GM23338 (cell line): ENCODE measurements at places on chromosomes 1 and 21. TPM values are rescaled to one million over a fixed set of nuclear protein-coding genes. Genes with fewer than 3 reads are reported as not detected.
A peak's percentile ranks its signal among the peaks of the same experiment; 100 is the strongest.

GRCh38 chr1:171355727-171356126 lies 41.7 kb downstream of the FMO4 start:
- no peaks in the 10 kb centered on the region for H3K27me3 ChIP-seq
- no peak for DNase-seq
- no peaks in the 10 kb centered on the region for H3K36me3 ChIP-seq
- H3K27ac ChIP-seq = no peak overlapping the region
- no peak overlapping the region for H3K4me3 ChIP-seq

DNA sequence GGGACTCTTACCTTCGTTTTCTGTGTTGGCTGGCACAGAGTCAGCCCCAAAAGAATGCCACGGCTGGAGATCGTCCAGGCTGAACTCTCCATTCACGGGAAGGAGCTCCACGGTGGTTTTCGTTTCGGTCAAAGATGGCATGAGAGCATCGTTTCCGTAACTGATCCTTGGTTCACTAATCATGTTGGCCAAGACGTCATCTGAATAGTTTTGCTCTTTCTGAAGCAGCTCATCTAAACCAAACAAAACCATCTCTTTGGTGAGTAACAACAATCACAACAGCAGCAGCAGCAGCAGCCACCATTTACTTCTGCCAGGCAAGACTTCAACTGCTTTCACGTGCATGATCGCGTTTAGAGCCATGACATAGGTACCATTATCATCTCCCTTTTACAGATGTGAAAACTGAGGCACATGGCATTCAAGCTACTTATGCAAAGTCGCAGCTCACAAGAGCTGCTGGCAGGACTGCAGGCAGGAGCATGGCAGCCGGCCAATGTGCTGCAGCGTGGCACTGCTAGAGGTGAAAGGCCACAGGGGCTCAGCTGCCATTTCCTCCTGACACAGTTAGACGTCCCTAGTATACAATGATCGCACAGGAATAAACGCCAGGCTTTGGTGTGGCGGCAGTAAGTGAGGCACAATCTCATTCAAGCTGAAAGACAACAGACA lies 177.1 kb downstream of the GABPA start:
- DNase-seq = no peak
- H3K36me3 ChIP-seq = no peaks in the 10 kb centered on the region; the same call in 1 of the 2 replicates
- peaks cover 26% of the 10 kb centered on the region for H3K4me1 ChIP-seq
- no peaks in the 10 kb centered on the region for H3K27me3 ChIP-seq

- H3K27me3 ChIP-seq = peaks cover 18% of the 10 kb centered on the region
- H3K4me3 ChIP-seq = no peak overlapping the region
- H3K36me3 ChIP-seq = no peaks in the 10 kb centered on the region
- H3K27ac ChIP-seq = no peak overlapping the region
Observed at GRCh38 chr1:201288765-201289164, 5.5 kb downstream of the PKP1 start.

GRCh38 chr1:116775116-116775752 lies 21.0 kb downstream of the CD2 start:
- H3K36me3 ChIP-seq = no peaks in the 10 kb centered on the region
- DNase-seq = no peak
- H3K4me1 ChIP-seq = no peaks in the 10 kb centered on the region
- no peak overlapping the region for H3K4me3 ChIP-seq

- DNase-seq = no peak
- H3K27me3 ChIP-seq = no peaks in the 10 kb centered on the region
- peaks cover 6% of the 10 kb centered on the region for H3K4me1 ChIP-seq
- H3K36me3 ChIP-seq = no peaks in the 10 kb centered on the region; the same call in none of the 2 replicates
- peak overlapping the region; percentile 46; the same call in 1 of the 2 replicates for H3K4me3 ChIP-seq
Observed at GRCh38 chr21:39386899-39387298, 38.0 kb upstream of the HMGN1 start.

GRCh38 chr1:87840767-87841166 lies 512.1 kb downstream of the LMO4 start:
- no peak overlapping the region for H3K27ac ChIP-seq
- no peaks in the 10 kb centered on the region for H3K4me1 ChIP-seq

DNA sequence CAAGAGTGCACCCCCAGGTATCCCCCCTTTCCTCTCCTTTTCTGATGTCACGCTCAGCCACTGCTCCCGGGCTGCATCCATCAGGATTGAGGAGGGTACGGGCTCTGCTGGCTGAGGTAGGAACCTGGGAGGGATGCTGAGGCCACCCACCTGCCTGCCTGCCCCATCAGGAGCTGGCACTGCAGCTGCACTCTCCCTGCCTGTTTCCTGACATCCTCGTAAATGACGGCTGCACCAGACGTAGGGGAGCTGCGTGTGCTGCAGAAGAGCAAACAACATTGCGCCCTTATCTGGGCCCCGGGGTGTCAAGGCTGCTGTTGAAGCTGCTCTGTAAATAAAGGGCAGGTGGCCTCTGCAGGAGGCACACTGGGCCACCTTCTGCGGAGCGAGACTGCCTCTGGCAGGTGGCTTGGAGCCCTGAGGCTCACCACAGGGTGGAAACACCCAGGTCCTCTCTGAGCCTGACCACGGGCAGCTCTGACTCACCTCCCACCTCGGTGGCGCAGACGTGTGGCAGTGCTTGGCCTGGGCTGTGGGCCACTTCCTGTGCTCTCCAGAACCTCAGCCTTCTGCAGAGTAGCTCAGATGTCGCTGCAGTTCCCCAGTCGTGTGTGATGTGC lies 30.9 kb downstream of the SNAP47 start:
- no peaks in the 10 kb centered on the region for H3K27me3 ChIP-seq
- no peaks in the 10 kb centered on the region for H3K36me3 ChIP-seq
- no peak for DNase-seq
- H3K4me1 ChIP-seq = no peaks in the 10 kb centered on the region
- H3K27ac ChIP-seq = no peak overlapping the region

DNA sequence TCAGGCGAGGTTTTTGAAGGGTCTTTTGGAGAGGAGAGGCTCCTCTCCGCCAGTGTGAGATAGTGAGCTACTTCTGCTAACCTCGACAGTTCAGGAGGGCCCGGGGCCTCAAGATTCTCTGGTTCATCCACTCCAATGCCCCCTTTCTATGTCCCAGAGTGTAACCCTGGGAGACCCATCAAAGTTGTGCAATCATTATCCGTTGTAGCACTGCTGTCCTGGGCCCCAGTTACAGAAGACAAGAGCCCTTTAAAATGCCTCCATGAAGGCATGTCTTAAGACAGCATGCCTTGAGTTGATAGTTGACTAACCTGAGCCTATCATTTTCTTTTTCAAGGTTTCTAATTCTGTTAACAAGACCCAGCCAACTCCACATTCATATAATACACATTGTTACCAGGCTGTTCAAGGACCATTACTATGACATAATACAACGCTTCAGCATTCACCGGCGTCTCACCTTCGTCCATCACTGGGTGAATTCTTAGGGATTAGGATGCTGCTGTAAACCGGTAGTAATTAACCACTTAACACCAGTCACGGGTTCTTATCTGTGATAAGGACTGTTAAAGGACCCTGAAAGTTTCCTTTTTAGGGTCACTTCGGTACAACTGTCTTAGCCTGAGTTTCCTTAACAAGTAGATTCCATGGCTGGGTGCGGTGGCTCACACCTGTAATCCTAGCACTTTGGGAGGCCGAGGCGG lies 37.4 kb upstream of the CDC42BPA start:
- H3K27me3 ChIP-seq = no peaks in the 10 kb centered on the region
- no peaks in the 10 kb centered on the region for H3K36me3 ChIP-seq
- peaks cover 23% of the 10 kb centered on the region for H3K4me1 ChIP-seq

DNA sequence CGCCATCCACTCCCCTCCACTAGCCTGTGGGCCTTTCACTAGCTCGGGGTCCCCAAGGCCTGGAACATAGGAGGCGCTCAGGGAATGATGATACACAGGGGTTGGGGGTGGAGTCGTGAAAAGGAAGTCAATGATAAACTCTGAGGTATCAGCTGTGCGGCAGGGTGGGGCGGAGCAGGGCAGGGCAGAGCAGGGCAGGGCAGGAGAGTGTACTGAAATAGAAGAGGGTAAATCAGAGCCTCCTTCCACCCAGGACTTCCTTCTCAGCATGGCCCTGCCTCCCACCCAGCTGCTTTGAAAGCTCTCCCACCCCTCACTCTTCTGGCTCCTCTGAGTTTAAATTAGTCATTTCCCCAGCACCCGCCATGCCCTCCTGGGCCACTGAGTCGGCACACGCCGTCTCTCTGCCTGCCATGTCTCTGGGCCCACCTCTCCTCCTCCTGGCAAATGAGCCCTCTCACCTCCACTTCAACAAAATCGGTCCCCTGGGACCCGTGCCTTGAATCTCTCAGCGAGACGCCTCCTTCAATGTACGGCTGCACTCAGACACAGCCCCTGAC lies 16.9 kb downstream of the CAPZB start:
- H3K27me3 ChIP-seq = no peaks in the 10 kb centered on the region
- no peaks in the 10 kb centered on the region for H3K36me3 ChIP-seq

GRCh38 chr1:221987860-221988520 lies 246.1 kb upstream of the DUSP10 start:
- no peak overlapping the region for H3K27ac ChIP-seq
- no peak for DNase-seq
- no peaks in the 10 kb centered on the region for H3K4me1 ChIP-seq
- no peak overlapping the region for H3K4me3 ChIP-seq
- no peaks in the 10 kb centered on the region for H3K36me3 ChIP-seq

GRCh38 chr21:38475519-38475918 lies 22.8 kb downstream of the ERG start:
- no peaks in the 10 kb centered on the region for H3K36me3 ChIP-seq
- peak; percentile 48 for DNase-seq
- H3K4me3 ChIP-seq = no peak overlapping the region

- H3K27ac ChIP-seq = no peak overlapping the region
- peak; percentile 66 for DNase-seq
- H3K4me1 ChIP-seq = no peaks in the 10 kb centered on the region
- H3K4me3 ChIP-seq = no peak overlapping the region
- peaks cover 44% of the 10 kb centered on the region; the same call in 1 of the 2 replicates for H3K36me3 ChIP-seq
Observed at GRCh38 chr1:246907472-246907871, 24.3 kb downstream of the AHCTF1 start.

- H3K36me3 ChIP-seq = no peaks in the 10 kb centered on the region
- no peak overlapping the region for H3K4me3 ChIP-seq
- H3K4me1 ChIP-seq = no peaks in the 10 kb centered on the region
- DNase-seq = no peak
- H3K27ac ChIP-seq = no peak overlapping the region
- no peaks in the 10 kb centered on the region for H3K27me3 ChIP-seq
Observed at GRCh38 chr1:69196071-69196470, 371.7 kb upstream of the LRRC7 start.

DNA sequence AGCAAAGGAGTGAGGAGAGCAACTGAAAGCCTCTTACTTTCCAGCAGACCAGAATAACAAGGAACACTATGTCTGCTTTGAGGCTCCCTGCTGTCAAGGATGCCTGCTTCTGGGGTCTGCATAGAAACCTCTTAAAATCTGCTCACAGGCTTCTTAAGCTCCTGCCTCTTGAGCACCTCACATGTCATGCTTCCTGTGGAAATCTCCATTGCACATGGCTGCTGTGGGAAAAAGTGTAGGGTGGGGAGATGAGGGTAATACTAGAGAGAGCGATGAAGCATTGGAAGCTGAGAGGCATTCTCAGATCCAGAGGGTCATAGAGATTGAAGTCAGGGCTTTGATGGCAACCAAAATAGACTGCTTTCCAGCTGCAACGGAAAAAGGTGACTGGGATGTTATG lies 6.2 kb upstream of the HLX start:
- H3K4me3 ChIP-seq = no peak overlapping the region
- H3K27ac ChIP-seq = no peak overlapping the region
- DNase-seq = no peak
- peaks cover 16% of the 10 kb centered on the region for H3K4me1 ChIP-seq

- no peak within 1 kb of the TSS for H3K27ac ChIP-seq
- no peaks in the 10 kb centered on the region for H3K4me1 ChIP-seq
- no peaks in the 10 kb centered on the region for H3K36me3 ChIP-seq
- H3K27me3 ChIP-seq = no peaks in the 10 kb centered on the region
- no peak for DNase-seq
Observed at GRCh38 chr1:145707183-145707867, at the start of gene PDZK1. TSS of gene PDZK1 (minus strand) at chr1:145707368. CDS start at chr1:145688021, 19,347 bp downstream.

Gene DNAJC8
- polyA plus RNA-seq = 208 and 210 TPM in 2 replicates

Gene NEGR1
- polyA plus RNA-seq = 0.57 and 0.66 TPM in 2 replicates

Gene HMGCS2
- not detected in 2 replicates for polyA plus RNA-seq

Gene MTF2
- 105 and 133 TPM in 2 replicates for polyA plus RNA-seq

Gene TMCO2
- not detected in 2 replicates for polyA plus RNA-seq
